GM04504 (cell line): ENCODE measurements at places on chromosomes 11 and 22.

GRCh38 chr11:57903441-57904123, 120.1 kb upstream of the OR9Q1 start:
- no peak for DNase-seq

- no peak for DNase-seq
Observed at GRCh38 chr22:37162221-37163095, 12.7 kb upstream of the IL2RB start.

DNA sequence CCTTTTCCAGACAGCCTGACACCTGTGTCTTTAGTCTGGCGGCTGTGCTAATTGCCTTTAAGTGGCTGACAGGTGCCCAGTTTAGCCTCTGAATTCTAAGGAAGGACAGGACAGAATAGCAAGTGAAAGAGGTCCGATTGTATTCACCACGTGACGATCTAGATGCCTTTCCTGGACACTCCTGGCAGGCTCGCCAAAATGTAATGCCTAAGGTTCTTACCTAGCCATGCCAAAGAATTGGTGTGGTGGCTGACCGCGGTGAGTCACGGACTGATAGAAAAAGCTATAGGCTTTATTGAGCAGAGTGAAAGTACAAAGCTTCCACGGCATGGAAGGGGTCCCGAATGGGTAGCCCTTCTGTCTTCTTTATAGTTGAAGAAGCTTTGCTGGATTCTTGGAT, 26.7 kb downstream of the ANKRD42 start:
- no peak for DNase-seq

GRCh38 chr11:12528487-12528886, 145.7 kb upstream of the TEAD1 start:
- DNase-seq, result no peak

DNA sequence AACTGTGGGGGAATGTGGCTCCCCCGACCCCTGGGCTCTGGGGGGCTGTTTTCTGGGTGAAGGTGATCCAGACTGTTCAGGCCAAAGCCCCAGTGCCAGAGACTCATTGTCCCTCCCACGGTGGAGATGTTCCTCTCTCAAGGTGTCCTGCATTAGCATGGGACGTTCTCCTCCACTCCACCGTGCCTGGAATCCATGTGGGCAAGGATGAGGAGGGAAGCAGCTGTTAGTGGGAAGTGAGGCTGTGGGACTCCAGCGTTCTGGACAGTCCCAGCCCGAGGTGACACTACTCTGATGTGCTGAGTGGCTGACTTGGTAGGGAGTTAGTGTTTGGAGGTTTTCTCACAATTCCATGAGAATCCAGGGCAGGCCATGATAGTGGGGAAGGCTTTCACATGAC, 31.4 kb upstream of the CLDN5 start:
- no peak for DNase-seq

DNA sequence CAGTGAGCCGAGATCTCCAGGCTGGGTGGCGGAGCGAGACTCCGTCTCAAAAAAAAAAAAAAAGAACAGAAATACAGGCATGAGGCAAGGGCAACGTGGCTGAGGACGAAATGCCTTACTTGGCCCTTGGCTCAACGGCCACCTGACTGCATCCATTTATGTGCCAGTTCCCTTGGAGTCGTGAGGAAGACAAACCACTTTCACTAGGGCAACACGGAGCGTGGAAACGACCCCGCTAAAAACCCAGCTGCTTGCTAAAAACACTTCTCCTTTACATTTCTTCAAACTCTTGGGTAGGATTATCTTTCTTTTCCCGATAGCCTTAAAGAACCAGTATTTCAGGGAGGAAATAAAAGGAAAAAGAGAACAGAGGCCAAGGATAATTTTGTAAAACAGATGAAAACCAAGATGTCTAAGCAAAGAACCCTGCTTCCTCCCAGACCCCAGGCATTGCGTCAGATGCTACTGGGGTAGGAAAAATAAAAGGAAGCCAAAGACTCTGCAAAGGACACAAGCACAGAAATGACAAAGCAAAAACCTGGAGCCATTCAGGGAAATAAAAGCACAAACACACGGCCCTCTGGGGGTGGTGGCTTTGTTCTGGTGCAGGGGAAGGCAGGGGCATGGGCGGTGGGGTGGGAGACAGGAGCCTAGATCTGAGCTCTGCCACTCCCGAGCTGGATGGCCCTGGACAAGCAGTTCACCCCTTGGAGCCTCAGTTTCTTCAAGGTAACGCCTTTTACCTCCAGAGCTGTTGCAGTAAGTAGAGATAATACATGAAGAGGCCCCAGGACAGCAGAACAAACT, 37.0 kb downstream of the PC start:
- DNase-seq, result no peak

DNA sequence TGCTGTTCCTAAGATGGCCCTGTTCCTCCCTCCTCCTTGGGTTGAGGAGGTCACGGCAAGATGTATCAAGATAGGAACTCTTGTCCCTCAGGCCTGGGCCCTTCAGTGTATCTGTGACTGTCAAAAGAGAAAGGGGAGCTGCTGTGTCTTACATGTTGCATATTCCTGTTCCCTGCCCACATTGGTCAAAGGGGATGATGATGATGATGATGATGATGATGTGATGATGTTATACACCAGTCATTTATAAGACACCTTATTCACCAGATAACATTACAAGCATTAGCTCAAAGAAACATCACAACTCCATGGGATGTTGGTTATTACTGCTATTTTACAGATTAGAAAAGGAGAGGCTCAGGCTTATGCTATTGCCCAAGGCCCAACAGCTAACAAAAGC, 13.7 kb downstream of the FXYD6 start:
- DNase-seq, result no peak

DNA sequence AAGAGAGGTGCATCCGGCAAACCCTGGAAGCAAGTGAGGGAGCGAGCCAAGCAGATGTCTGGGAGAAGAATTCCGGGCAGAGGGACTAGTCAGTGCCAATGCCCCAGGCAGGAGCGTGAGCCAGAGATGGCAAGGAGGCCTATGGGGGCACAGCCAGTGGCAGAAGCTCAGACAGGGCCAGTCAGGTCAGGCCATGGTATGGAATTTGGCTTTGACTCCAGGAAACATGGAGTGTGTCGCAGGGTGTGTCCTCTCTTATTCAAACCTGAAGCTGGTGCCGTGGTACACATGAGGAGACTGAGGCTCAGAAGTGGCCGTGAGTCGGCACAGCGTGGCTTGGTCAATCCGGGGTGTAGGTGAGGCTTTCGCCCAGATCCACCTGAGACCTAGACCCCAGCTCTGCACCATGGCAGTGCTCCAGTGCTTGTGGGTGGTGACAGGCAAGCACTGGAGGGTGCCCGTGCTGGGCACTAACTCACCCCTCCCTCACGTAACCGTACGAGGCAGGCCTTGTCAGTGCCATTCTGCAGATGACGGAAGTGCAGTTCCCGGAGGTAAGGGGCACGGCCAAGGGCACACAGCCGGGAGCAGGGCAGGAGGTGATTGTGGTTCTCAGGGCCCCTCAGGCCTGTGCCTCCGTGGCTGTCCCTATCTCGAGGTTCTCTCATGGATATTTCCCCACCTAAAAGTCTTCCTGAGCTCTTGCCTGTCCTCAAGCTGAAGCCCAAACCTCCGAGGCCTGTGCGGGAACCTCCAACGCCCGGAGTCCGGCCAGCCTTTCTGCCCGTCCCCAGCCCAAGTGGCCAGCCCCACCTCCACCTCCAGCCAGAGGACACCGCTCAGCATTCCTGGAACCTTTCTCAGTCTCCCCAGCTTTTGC, 10.6 kb upstream of the SPI1 start:
- DNase-seq, result no peak

DNA sequence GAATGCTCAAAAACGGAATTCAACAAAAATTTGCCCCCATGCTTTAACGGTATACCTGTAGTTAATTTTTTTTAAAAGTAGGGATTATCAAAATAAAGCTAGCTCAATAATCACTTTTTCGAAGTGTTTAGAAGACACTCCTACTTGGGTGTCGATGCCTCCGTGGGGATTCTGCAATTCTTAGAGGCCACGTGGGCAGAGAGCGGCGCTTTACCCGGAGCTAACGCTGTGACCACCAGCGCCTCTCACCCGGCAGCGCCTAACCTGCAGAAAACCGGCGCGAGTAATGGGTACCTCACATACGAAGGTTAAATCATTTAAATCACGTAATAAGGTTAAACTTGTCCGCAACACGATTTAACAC, 583 bp downstream of the TAF1D start:
- DNase-seq, result peak; percentile 35

GRCh38 chr11:62555464-62556107, 9.0 kb upstream of the AHNAK start:
- DNase-seq, result no peak

DNA sequence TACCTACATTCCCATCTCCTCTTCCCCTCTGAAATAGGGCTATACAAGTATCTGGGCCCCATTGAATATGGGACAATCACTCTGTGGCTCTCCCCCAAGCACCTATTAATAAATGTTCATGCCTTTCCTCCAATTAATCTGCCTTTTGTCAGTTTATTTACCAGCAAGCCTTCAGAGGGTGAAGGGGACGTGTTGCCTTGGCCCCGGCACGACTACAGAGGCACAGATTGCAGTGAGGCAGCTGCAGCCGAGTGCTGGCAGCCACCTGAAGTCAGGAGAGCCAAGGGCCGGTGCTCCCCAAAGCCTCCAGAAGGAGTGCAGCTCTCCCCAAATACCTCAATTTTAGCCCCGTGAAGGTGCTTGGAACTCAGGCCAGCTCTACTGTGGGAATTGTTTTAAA, 580.9 kb upstream of the B3GAT1 start:
- DNase-seq, result no peak

GRCh38 chr11:130774703-130775102, 141.6 kb downstream of the SNX19 start:
- DNase-seq, result no peak

DNA sequence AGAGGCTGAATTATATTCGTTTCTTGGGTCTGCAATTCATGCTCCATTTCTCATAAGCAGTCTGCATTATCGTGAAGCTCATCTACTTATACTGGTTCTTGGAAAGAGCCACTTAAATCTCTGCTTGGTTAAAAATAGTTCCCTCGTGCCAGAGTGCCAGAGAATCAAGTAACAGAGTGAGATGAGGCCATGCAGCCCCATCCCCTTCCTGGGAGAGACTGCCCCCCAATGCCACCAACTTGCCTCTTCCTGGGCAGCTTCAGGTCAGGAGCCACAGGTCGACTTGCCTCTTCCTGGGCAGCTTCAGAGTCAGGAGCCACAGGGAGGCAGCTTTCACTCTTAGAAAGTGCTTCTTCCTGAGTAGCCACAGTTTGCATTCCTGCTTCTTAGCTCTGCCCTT, 223.9 kb upstream of the ZBED5 start:
- DNase-seq, result no peak

GRCh38 chr22:30041881-30042280, 38.4 kb upstream of the HORMAD2 start:
- DNase-seq, result no peak

- no peak for DNase-seq
Observed at GRCh38 chr11:67271541-67272284, 5.4 kb downstream of the GRK2 start.

GRCh38 chr11:102318469-102318868, 1.2 kb downstream of the BIRC3 start:
- DNase-seq, result no peak

GRCh38 chr11:86214710-86215109, 29.8 kb upstream of the EED start:
- no peak for DNase-seq

GRCh38 chr11:111370902-111371578, 8.0 kb downstream of the POU2AF1 start:
- no peak for DNase-seq

- no peak for DNase-seq
Observed at GRCh38 chr22:24420072-24420976, 7.1 kb upstream of the ADORA2A start.

DNA sequence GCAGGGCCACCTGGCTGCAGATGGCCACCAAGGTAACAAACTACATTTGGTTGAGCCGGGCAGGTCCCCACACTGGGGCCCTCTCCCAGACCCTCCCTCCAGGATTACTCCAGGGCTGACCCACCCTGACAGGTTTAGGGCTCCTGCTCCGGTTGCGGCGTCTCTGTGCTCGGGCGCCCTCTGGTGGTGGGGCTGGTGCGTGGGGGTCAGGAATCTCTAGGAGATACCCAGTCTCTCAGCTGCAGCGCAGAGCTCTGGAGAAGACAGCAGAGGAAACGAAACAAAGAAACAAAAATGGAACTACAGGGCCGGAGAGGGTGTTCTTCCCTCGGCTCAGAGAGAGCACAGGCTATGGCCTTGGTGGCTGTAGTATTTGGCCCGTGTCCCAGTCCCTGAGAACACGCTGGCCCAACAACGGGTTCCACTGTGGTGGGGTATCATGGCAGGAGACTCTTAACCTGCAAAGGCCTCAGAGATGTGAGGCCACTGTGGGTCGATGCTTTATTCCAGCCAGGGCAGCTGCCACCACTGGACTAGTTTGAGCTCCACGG, 2.4 kb downstream of the C11orf96 start:
- DNase-seq, result no peak

- no peak for DNase-seq
Observed at GRCh38 chr22:41844513-41844912, 11.6 kb downstream of the SREBF2 start.

DNA sequence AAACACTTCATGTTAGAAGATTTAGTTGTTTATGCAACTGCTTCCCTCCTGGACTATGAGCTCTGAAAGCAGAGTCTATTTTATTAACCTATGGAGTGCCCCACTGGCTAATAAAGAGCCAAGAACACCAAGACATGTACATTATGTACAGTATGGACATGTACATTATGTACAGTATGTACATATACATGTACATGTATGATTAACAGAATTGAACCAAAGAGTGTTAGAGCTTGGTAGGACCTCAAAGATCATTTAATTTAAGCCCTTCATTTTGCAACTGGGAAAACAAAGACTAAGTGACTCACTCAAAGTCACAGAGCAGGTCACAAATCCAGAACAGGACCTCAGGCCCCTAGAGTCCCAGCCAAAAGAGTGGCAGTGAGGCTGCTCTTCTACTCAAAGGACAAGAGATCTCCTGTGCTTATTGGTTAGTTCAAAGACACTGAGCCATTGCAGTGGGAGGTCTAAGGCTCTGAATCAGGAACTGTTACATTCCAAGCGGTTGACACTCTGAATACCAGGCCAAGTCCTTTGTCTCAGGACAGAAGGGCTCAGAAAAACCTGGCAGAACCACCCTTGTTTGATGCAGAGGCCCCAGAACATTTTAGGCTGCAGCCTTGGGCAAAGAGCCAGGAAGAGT, 103.8 kb downstream of the FAM168A start:
- DNase-seq, result peak; percentile 55

DNA sequence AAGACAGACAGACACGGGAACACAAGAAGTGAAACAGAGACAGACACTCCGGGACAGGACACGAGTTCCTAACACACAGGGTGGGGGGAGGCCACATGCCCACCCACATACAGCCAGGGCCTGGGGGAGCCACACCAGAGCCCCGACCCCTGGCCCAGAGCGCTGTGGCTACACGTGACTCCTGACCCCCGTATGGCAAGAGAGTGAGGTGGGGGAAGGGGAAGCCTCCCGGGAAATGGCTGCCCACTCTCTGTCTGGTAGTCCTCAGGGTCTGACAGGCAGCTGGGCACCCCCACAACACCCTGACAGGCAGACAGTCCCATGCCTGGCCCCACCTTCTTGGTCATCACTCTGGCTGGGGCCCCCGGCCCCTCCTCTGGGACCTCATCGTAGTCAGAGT, 38.6 kb upstream of the PDE2A start:
- DNase-seq, result no peak

GRCh38 chr11:42049650-42050049, 590.2 kb upstream of the LRRC4C start:
- peak; percentile 45 for DNase-seq

GRCh38 chr11:117423046-117423575, 95.5 kb downstream of the CEP164 start:
- DNase-seq, result no peak
